NCI-H2171 (cell line): ENCODE measurements at places on chromosomes 7 and 10.

DNA sequence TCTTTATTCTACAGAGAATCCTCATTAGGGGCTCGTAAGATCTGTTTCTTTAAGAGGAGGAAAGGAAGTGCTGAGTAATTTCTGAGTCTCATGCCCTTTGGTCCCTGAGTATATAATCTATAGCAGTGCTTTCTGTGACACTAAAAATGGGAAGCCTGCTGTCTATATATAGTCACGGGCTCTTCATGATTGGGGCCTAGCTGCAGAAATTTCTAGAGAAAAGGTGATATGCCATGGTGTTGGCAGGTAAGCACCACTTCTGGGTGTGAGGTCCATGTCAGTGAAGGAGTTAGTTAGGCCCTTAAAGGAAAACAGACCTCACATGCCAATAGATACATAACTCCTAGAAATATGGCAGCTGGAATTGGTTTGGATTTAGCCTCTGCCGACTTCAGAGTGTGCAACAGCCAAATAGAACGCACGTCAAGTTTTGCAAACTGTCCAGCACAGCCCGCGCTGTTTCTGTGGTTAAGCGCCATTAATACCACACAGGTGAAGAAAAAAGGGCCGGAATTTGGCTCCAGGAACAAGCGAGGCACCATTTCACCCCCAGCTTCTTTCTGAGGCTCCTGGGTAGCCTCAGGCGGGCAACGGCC, 123.2 kb downstream of the TACC2 start:
- no peak for DNase-seq

DNA sequence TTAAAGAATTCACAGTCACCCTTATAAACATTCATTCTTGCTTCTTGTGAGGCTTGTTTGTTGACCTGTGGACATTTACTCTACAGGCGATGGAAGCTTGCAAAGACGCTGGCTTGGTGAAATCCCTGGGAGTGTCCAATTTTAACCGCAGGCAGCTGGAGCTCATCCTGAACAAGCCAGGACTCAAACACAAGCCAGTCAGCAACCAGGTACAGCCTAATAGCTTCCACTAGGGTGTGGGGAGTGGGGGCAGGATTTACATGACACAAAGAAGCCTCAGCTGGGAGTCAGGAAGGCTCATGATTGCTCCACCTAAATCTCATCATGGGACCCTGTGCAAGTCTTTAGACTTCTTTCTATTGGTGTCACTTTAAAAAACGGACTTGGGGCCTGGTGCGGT, 29.0 kb downstream of the AKR1D1 start:
- DNase-seq: no peak

DNA sequence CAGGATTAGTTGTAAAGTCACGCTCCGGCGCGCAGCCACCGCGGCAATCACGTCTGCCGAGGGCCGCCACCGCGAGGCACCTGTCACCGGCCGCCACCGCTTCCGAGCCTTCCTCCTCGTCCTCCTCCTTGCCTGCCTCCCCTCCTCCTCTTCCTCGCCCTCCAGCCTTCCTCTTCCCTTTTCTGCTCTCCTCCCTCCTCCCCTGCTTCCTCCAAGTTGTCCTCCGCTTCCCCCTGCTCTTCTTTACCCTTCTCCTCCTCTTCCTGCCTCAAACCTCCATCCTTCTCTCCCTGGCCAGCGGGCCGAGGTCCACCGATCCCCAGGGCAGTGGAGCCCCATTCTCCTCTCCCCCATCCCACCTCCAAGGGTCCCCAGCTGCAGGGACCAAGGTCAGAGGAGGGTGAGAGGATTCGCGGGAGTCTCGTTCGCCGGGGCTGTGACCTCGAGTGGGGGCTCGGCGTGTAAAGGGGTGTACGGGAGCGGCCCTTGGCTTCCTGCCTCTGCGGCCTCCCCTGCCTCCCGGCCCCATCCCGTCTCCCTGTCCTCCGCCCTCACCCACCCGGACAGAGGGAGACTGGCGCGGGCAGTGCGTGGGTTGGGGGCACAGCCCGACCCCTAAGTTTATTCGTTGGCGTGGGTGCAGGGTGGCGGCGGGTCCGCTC, 89.5 kb upstream of the PAX2 start:
- no peak for DNase-seq

- DNase-seq: no peak
Measured at GRCh38 chr7:90896458-90896857, 300.3 kb downstream of the CDK14 start.

DNA sequence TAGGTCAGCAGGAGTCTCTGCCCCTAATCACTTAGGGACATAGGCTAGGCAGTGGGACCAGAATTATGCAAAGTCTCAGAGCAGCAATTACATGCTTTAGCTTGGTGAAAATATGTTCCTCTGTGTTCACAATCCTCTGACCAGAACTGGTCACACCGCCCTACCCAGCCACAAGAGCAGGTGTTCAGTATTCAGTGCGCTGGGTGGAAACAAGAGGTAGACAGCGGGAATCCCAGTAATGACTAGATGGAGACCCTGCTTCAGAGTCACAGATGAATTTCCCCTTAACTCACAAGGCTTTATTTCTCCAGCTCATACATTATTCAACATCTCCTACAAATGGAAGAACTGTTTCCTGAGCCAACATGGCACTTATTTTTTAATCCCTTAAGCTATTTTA, 763.7 kb upstream of the POM121L12 start:
- no peak for DNase-seq

DNA sequence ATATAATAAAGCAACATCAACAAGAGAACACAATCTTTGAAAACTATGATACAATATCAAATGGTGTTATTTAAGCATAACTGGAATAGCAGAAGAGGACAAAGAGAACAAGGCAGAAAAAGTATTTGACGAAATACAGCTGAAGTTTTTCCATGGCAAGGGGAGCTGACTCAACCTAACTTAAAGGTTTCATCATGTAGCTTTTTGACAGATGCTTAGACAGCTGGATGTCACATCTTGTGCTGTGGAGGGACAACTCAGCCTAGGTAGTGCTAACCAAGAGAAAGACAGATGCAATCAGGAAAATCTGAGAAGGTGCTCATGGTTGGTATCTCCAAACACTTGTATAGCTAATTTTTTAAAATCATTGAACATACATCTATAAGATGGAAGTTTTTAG, 208.2 kb downstream of the TFEC start:
- DNase-seq: no peak

GRCh38 chr10:94213001-94213530, 149.7 kb downstream of the NOC3L start:
- DNase-seq: no peak
